Panc1 (cell line): ENCODE measurements at places on chromosomes 11 and 22. TPM values are rescaled to one million over a fixed set of nuclear protein-coding genes. Genes with fewer than 3 reads are reported as not detected.

MCAM gene
- 27.2 TPM for total RNA-seq

MAPK8IP2 gene
- 38.4 TPM for total RNA-seq

DNA sequence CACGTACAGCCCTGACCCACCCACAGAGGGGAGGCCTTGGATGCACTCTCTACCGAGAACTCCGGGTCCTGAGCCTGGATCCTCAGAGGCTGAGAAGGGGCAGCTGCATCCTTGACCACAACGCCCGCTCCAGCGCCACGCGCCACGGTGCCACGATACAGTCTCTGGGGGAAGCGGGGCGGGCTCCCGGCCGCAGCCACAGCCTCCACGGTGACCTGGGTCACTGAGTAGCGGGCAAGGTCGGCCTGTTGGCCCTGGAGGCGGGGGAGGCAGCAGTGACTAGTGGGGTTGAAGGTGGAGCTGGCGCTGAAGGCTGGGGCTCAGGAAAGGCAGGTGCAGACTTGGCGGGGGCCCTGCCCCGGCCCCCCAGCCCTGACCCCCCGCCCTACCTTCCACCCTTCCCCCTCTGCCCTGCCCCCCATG, 3.9 kb upstream of the IRF7 start:
- no peak for DNase-seq

DNA sequence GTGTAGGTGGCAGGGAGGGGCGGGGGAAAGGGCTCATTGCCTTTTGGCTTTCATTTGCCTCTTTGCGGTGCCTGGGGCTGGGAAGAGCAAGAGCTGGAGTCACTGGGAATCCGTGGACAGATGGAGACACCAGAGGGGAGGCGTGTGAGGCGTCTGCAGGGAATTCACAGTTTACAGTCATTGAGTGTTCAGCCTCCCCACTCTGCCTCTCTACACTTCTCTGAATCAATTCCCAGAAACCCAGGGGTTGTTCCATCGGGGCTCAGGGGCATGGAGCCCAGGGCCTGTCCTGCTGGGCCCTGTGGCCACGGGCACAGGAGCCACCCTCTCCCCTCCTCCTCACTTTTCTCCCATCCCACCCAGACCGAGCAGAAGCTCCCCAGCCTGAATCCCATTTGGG, 160.5 kb upstream of the NAV2 start:
- no peak for DNase-seq

- DNase-seq, result no peak
Measured at GRCh38 chr11:130652671-130653335, 204.4 kb downstream of the ADAMTS15 start.

DNA sequence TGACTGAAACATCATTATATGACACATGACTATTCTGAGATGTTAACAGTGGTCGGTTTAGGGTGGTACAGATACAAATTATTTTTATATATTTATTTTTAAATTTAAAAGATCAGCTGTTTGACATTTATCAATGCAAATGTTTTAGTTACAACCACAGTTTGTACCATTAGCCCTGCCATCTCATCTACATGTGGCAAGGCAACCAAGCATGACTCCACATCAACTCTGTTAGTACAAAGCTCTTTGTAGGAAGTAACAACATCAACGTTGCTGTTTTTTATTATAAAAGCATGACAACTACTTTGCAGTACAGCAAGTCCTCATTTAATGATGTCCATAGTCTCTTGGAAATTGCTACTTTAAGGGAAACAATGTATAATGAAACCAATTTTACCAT, 40.8 kb downstream of the ENTHD1 start:
- DNase-seq, result no peak

GRCh38 chr11:70302419-70302752, 31.9 kb downstream of the PPFIA1 start:
- DNase-seq, result no peak

- DNase-seq, result no peak
Measured at GRCh38 chr22:48724899-48725298, 1102.8 kb downstream of the BRD1 start.

SDHAF2 gene
- total RNA-seq, result 43.2 TPM

GRCh38 chr11:102226702-102227490, 90.4 kb upstream of the BIRC3 start:
- no peak for DNase-seq

GRCh38 chr11:119592642-119593041, 136.4 kb downstream of the NECTIN1 start:
- DNase-seq, result no peak

DNA sequence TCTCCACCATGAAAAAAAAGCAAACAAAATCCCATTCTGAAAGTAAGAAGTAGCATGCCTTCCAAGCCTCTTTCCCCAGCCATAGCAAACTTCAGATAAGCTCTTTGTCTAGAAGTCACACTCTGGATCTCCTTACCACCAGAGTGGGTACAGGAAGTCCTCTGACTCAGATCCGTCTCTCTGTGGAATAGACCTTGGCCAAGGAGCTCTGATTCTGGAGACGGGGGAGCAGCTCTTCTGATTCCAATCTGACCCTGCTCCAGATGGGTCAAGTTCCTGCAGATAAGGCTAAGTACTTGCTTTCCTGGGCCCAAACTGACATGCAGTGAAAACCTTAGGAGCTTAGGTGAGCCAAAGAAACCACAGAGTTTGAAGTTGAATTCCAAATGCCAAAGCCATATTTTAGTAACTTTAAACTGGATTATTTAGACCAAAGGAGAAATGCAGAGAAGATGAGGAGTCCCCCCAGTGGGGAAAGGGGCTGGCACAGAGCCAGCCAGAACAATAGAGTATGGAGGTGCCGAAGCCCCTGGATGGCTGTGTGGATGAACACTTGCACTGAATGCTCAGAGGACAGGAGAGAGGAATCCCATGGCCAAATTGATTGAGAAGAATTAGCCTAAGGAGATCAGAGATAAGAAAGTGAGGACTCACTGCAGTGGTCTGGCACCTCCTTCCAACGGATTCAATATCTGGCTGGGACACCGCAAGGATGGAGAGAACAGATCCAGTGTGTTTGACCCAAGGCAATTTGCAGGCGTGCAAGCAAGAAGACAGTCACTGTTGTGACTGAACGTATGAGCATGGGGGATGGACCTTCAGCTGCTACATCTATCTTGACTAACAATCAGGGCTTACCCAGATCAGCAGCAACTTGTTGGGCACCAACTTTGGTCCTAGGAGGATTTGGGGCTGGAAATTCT, 54.9 kb downstream of the ENDOD1 start:
- DNase-seq, result no peak

GRCh38 chr22:30348809-30349208, 7.9 kb downstream of the SF3A1 start:
- DNase-seq, result no peak

APOA1 gene
- total RNA-seq, result 1.7 TPM

APLNR gene
- not detected for total RNA-seq

DNA sequence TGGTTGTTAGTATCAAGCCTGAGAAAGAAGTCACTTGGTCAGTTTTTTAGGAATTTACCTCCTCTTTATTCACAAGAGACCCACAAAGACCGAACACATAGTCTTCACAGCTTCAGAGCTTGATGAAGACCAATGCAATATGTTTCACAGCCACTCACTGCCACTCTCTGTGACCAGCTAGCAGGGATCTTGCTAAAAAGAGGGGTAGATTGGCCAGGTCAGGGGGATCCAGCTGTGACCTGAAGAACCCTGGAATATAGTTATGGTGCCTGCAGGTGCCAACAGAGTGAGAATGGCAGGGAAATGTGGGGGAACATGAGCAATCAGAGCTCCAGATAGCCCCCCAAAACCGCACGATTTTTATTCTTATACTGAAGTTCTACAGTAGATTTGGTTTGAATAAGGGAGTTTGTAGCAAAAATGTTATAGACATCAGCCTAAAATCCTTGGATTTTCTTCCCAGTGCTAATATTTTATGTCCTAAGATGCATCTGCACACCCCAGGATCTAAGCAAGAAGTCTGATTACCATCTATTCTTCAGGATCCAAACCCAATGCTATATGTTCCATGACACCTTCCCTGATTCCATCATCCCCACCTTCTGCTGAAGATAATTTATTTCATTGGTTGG, 8.7 kb downstream of the POU2AF1 start:
- no peak for DNase-seq

DNA sequence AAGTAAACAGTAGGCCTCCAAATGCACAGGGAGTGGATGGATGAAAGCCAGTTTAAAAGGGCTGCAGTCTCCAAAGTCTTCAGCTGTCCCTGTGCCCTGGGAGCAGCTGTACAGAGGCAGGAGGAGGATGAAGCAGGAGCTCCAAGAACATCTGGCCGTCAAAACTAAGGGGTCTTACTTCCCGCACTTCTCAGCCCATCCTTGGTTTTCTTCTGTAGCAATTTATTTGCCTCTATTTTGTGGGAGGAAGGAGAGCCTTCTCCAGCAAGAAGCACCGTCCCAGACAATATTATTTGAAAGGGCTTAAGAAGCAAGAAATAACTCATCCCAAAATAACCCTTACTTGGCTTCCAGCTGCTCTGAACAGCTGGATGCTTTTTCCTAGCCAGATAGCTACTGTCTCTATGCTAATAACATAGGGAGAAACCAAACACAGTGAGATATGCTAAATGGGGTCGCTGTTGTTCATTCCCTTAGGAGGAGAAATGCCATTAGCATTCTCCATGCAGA, 133.2 kb downstream of the SPATA19 start:
- DNase-seq, result no peak

- no peak for DNase-seq
Measured at GRCh38 chr22:39094717-39095389, 2.2 kb upstream of the APOBEC3H start.

HBB gene
- 0.72 TPM for total RNA-seq
